ENCODE measurements at places on chromosomes 6 and 20.

GRCh38 chr20:37452236-37452635, 68.8 kb upstream of the NNAT start:
- no peak for DNase-seq

DNA sequence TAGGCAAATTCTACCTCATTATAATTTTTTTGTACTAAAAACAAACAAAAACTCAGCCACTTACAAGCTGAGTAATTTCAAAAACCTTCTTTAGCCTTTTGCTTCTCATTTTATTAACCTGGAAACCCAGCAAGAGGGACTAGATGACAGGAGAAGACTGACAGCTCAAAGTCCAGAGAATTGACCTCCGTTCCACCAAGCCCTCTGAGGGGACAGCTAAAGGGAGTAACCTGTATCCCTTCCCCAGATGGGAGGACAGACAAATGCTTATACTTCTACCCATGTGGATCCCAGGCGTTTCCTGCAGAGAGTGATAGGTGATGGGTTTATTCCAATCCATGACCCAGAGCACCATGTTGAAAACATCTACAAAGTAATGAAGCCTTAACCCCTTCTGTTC, 18.5 kb upstream of the MTRES1 start:
- DNase-seq = no peak

- DNase-seq = no peak
Observed at GRCh38 chr20:21622097-21622857, 83.2 kb upstream of the PAX1 start.

- no peak for DNase-seq
Observed at GRCh38 chr6:36544228-36544627, 3.1 kb downstream of the STK38 start.

DNA sequence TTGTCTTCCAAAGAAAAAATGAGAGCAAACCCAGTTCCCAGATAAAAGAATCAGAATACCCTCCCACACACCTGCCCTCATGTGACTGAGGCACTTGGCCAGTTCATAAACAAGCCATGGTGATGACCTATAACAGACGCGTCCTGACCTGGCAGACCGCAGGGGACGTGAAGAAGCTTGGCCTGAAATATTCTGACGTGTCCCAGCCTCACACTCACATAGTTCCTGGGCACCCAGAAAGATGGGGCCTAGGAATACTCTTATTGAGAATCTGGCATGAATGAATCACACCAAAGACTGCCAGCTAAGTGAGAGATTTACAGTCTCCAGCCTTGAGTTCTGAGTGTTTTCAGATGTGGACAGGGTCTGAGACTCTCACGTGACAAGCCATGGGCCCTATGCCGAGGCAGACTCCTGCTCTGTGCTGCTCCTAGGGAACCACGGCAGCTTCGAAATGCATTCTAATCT, 17.2 kb upstream of the MAP3K4 start:
- no peak for DNase-seq

GRCh38 chr6:122020588-122021264, 378.7 kb upstream of the HSF2 start:
- DNase-seq = no peak

GRCh38 chr20:17463711-17464110, 67.5 kb downstream of the BFSP1 start:
- no peak for DNase-seq

DNA sequence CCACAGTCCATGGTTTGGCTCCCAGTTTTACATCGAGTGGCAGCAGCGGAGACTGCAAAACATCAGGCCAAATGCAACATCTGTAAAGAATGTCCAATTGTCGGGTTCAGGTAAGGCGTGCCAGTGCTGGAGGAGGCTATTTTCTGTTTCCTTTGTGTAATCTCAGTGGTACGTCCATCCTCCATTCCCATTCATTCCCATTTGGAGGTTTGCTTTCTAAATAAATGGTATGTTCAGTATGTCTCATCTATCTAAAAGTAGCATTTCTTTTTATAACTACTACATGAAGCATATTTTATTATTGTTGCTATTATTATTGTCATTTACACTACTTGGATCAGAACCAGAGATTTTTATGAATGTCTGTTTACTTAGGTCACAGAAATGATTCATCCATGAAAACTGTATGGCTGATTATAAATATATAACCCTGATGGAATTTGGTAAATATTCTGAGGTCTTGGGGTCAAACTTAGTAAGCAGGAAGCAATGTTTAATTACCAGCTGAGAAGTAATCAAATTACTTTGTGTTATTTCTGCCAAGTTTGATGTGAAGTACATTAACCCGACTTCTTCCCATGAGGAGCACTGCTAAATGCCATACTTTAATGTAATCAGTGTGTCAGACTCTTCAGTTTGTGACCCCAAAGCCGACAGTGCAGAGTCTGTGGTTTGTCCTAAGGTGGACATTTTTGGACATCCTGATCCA, 512.9 kb downstream of the UTRN start:
- no peak for DNase-seq

- no peak for DNase-seq
Observed at GRCh38 chr20:6686171-6686570, 81.3 kb upstream of the BMP2 start.

DNA sequence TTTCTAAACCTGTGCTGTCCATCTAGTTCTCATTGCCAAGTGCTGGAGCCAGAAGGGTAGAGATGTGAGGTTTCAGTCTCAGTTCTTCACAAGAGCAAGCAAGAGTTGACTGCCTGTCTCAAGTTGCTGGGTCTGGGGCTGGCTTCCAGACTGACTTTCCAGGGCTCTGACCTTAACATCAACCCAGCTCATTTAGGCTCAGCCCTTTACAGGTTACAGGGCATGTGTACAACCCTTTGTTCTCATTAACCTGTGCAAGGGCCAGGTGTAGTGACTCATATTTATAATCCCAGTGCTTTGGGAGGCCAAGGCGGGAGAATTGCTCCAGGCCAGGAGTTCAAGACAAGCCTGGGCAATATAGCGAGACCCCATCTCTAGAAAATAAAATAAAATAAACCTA, 30.6 kb downstream of the FITM2 start:
- no peak for DNase-seq

DNA sequence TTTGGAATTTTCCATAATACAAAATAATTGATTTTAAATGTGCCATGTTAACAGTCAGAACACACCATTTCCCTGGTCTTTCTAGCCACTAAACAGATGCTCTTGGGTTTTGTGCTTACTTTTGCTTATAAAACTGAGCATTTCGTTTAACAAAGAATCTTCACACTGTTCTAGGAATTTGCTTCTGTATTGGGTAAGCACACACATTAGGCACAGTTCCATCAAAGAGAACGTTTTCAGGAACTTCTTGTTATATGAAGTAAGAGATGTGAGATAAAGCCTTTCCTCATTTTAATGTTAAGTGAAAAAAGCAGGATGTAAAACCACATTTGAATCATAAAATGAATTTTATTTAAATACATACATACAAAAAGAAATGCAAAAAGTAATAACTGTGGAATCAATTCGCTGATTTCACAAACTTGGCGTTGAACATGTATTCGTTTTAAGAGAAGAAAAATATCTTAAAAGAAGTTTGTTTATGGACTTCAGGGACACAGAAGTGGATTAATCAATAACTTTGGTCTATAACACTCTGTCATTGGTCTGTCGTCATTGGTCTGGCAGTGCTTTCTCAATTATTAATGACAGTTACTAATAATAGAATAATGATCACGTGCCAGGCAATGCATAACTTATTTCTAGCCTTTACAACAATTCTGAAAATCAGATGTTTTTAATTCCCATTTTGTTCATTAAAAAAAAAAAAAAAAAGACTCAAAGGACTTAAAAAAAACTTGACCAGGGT, 199.9 kb upstream of the PRDM1 start:
- DNase-seq = no peak

- DNase-seq = no peak
Observed at GRCh38 chr20:46394872-46395760, 11.3 kb downstream of the ELMO2 start.

DNA sequence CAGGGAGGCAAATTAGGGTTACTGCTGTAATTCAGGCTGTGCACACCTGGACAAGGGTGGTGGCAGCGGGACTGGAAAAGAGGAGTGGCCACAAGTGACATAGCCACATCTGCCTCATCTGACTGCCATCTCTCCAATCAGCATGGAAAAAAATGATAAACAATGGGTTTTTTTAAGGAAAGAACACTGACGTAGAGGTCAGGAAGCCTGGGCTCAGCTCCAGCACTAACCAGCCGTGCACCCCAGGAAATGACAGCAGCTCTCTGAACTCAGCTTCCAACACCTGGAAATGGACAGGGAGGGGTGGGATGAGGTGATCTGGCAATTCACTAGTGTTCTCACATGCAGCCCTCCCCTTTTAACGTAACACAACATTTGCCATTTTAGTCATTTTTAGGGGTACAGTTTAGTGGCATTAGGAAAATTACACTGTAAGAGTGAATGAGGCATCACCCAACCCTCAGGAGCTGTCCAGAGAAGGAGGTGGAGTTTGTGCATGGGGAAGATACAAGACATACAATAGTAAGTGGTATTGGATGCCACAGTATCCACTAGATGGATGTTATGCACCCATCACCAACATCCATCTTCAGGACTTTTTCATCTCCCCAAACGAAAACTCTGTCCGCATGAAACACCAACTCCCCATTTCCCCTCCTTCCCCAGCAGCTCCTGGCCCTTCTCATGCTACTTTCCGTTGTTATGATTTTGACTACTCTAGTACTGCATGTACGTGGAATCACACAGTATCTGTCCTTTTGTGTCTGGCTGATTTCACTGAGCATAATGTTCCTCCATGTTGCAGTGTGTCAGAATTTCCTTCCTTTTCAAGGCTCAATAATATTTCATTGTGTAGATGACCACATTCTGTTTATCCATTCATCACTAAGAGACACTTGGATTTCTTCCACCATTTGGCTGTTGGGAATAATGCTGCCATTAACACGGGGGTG, 215.5 kb upstream of the ECI2 start:
- no peak for DNase-seq

DNA sequence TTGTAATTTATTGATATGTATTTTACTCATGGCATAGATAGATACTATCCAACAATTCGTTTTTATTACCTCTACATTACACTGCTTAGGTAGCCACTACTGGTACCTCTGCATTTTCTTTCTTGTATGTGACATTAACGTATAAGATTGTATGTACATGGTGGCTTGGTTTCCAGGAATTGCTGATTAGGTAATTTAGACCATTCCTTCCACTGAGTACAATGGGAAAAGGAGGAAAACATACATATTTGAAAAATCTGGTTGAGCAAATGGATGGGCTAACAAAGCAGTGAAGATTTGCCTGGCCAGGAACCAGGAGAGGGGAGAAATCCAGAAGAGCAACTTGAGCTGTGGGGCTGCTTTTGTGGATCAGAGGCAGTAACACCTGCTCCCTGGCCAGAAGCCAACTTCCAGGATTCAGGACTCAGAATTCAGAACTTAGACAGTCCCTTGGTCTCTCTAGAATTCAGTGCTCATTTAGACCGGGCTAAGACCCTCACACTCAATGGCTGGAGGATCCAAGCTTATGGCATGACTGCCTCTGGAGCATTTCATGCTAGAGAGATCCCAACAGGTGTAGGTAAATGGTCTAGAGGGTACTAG, 17.9 kb upstream of the MICB start:
- DNase-seq = no peak

DNA sequence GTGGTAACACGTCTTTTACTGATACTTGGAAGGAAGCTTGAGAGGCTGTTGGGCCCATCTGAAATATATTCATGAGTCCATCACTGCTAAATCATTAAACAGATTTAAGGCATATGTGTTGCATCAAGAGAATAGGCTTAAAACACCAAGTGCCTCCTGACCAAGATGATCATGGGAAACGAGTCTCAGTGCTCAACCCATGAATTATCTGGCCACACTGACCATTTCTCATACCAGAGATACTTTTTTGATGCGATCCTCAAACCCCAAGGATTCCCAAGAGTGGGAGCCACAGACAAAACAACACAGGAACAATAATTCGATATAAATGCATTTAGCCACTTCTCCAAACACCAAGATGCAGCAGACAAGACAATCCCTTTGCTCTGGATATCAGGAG, 17.2 kb downstream of the HEY2 start:
- DNase-seq = no peak

- DNase-seq = no peak
Observed at GRCh38 chr6:154767003-154767723, 33.9 kb downstream of the SCAF8 start.

GRCh38 chr6:103617642-103618041, 1242.1 kb downstream of the HACE1 start:
- DNase-seq = no peak

DNA sequence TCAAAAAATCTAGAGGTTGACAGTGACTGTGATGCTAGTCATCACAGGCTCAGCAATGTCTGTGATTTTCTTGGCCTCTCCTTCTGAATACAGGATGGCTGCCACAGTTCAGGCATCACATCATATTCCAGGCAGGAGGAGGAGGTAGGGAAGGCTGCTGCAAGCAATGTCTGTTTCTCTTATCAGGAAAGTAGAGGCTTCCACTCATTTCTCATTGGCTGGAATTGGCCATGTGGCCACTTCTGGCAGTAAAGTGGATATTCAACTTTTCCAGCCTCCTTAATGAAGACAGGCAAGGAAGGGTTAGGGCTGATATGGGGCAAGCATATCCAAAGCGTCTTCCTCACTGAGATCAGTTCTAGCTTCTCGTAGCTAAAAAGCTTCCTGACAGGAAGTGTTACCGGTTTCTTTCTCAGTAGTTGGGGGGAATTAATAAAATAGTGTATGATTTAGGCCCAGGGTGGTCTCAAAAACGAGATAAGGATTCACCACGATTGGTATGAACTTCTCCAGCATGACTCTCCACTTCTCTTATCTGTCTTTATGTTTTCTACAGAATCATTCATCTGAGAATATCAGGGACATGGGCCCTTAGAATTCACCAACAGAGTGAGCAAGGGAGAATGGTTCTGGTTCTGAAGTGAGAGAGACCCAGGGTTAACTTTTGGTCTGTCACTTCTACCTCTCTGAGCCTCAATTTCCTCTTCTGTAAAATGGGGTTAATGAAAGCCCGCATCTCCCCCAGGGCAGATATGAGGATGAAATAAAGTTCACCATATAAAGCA, 32.7 kb upstream of the PSMF1 start:
- DNase-seq = no peak

DNA sequence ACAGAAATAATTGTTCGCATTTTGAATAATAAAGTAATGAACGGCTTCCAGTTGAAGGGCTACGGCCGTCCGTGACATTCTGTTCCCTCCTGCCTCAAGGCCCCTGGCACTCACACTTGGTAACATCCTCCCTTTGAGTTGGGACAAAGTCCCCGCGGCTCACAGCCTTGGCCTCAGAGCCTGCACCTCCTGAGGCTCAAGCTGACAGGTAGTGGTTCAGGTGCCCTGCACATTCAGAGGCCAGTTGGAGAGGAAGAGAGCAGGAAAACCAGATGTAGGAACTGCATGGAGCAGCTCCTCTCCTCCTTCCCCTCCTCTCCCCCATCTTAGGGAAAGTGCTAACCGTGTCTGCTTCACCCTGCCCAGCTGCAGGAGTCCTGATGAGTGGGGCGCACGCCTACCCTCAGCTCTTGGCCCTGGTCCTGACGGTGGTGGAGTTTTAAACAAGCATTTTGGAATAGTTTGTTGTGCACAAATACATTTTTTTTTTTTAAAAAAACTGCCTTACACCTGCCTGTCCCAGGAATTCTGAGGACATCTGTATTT, 393.1 kb downstream of the SMOC2 start:
- no peak for DNase-seq

- no peak for DNase-seq
Observed at GRCh38 chr6:142732790-142733189, 212.2 kb downstream of the HIVEP2 start.

Measured in activated CD8-positive, alpha-beta memory T cell treated with anti-CD3 and anti-CD28 coated beads for 48 hours (primary cell).